ENCODE measurements at places on chromosomes 2 and 18.

DNA sequence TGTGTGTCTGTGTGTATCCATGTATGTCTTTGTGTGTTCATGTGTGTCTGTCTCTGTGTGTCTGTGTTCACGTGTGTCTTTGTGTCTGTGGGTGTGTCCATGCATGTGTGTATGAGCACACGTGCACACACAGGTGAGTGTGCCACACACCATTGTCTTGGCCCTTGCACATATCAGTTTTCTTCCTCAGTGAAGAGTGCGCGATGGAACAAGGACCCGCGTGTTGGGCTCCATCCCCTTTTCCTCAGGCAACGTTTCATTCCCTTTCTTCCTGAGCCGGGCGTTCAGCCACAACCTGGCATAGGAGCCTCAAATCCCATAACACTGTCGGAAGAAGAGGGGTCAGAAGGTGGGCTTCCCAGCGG is 74.3 kb downstream of the PTGR3 start:
- DNase-seq, result no peak

DNA sequence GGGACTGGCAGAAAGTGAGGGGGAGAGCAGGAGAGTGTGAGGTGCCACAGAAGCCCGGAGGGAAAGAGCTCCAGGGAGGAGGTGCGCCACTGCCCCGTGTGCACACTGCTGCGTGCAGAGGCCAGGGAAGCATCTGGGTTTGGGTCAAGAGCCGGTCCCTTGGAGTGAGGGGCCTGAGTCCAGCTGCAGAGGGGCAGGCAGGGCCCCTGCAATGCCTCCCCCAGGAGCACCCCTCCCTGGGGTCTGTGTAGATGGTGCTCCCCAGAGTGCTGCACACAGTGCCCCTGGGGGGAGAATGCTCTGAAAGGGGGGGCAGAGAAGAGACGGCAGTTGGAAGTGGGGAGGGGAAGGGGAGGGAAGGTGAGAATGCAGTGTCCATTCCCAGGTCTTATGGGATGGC is 3.7 kb upstream of the LIMS2 start:
- no peak for DNase-seq

GRCh38 chr2:138640921-138641676 is 139.1 kb downstream of the NXPH2 start:
- DNase-seq, result no peak

- no peak for DNase-seq
Measured at GRCh38 chr18:41499345-41499744, 455.7 kb upstream of the PIK3C3 start.

DNA sequence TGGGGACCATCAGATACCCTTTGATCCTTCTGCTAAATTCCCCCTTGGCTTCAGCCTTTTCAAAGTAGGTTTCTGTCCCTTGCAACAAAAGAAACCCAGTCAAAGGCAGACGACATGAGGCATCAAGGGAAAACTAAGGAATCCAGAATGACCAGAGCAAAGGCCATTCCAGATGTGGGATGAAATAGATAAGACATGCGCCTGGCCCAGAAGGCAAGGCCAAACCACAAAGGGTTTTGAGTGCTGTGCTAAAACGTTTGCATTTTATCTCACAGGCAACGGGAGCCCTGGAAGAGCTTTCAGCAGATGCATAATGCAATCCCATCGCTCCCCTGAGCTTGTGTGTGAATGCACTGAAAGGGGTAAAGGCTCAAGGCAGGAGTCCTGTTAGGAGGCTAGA is 17.7 kb downstream of the CXCR1 start:
- no peak for DNase-seq

GRCh38 chr2:108266218-108266617 is 22.5 kb upstream of the SULT1C2 start:
- no peak for DNase-seq

- DNase-seq, result no peak
Measured at GRCh38 chr2:168241746-168242145, 5.6 kb downstream of the STK39 start.

DNA sequence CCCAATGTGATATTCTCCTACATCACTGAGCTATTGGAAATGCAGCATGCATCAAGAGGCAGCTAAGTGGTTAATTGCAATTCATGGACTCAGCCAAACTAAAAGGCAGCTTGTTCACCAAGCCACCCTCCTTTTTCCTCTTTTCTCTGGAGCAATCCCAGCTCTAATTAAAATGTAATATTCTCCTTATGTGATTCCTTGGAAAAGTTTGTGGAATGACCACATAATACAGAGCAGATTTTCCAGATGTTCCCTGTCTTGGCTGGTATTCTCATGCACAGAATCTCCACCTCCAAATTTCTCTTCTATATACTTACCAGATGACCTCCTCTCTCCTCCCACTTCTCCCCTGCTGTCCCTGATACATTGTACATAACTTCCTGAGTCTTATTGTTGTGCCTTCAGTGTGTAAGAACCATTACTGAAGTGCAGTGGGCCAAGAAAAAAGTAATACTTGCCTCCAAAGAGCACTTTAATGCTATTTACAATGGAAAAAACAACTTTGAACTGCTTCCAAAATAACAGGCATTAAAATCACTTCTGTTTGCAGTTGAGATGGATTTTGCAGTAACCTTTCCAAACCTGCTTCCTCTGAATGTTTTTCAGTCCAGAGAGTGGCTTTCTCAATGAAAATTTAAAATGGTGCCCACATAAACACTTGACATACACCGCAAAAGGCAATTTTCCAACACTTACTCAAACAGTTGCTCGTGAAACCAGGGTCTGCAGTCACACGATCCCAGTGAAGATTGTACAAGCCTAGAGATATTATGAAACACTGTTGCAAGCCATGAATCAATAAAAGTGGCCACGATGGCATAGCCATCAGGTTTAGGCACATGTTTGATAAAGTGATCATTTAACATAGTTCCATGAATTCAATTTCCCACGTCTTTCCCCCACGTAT is 258.0 kb downstream of the MTX2 start:
- DNase-seq, result no peak

- no peak for DNase-seq
Measured at GRCh38 chr18:45324495-45325113, 290.7 kb upstream of the SLC14A2 start.

GRCh38 chr18:37280701-37281393 is 284.8 kb downstream of the CELF4 start:
- DNase-seq, result no peak

- no peak for DNase-seq
Measured at GRCh38 chr2:134865067-134865787, 26.8 kb downstream of the ACMSD start.

- no peak for DNase-seq
Measured at GRCh38 chr18:47248604-47249313, 2.7 kb downstream of the SKOR2 start.

- no peak for DNase-seq
Measured at GRCh38 chr18:62170857-62171256, 16.0 kb downstream of the PIGN start.

DNA sequence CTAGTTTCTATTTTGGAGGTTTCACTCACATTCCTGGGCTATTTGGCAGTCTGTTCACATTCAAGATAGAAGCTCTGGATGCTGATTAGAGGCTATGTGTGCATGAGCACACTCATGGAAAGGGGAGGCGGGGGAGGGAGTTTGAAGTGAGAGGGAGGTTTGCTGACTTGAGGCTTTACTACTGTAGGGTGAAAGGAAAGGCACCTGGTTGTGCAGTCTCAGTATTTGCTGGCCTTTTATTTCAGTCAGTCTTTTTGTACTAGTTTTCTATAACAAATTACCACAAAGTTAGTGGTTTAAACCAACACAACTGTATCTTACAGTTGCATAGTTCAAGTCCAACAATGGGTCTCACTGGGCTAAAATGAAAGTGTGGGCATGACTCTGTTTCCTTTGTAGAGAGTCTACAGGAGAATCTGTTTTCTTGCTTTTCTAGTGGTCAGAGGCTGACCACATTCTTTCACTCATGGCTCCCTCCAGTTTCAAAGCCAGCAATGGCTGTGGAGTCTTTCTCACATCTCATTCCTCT is 47.7 kb upstream of the NR4A2 start:
- DNase-seq, result no peak

GRCh38 chr2:51807229-51807628 is 775.3 kb upstream of the NRXN1 start:
- DNase-seq, result no peak

DNA sequence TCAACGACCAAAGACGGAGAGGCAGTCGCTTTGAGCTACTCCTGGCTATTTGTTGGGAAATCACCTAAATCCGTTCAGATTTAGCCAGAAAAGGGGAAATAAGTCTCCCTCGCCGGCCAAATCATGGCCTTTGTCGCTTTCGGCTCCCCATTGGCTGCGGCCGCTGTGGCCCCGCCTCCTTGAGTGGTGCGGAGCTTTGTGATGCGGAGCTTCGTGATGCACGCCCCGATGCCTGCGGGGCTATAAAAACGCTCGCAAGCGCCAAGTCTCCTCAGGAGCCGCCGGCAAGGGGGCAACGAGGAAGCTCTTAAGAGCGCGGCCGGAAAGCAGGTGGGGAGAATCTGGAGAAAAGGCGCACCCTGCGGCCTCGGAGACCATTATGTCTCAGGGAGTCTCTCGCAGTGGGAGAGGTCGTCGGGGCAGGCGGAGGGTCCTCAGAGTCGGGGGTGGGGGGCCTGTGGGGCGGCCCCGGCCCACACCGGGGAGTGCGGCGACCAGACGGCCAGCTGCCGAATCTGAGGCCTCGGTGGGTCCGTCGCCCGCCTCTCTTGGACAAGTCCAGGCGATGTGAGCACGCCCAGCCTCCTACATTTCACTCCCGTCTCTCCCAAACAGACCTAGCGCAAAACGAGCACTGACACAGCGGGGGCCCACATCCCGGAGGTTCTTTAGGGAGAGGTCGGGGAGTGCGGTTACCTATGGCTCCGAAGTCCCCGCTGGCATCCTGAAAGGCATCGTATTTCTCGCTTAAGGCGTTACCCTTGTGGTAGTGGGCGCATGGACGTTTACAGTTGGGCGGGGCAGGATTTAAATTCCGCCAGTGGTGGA is at the start of gene CABYR:
CABYR (plus strand) TSS at position 274 of the 828 bp plus-strand sequence. CDS start 4,053 bp downstream, outside the sequence.
- DNase-seq, result no peak

GRCh38 chr18:53753601-53754000 is 470.9 kb downstream of the MBD2 start:
- no peak for DNase-seq

DNA sequence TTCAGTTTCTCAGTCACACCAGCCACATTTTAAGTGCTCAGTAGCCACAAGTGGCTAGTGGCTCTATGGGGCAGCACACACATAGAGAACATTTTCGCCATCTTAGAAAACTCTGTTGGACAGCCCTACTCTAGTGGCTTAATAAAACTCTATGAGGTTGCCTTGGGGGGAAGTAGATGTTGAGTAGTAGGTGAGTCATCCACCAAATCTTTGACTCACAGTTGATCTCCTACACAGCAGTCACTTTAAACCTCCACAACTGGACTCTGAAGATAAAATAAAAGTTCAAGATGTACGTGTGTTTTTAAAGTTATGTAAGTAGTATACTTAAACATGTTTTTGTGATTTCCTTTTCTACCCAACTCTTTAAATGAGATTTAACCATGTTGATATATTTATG is 379.0 kb downstream of the SETBP1 start:
- no peak for DNase-seq

- DNase-seq, result no peak
Measured at GRCh38 chr2:71962911-71963694, 184.6 kb downstream of the CYP26B1 start.

- no peak for DNase-seq
Measured at GRCh38 chr18:76741346-76741745, 81.0 kb upstream of the ZNF236 start.
